ENCODE measurements at places on chromosomes 16 and 17. TPM values are rescaled to one million over a fixed set of nuclear protein-coding genes. Genes with fewer than 3 reads are reported as not detected.

CRHR1 gene
- 0.27 TPM for total RNA-seq

C16orf89 gene
- total RNA-seq: not detected

GUCY2D gene
- not detected for total RNA-seq

GALR2 gene
- total RNA-seq: 0.77 TPM

PRDM7 gene
- total RNA-seq: not detected

EFCAB5 gene
- 0.81 TPM for total RNA-seq

NOD2 gene
- total RNA-seq: not detected

FAM171A2 gene
- 4.1 TPM for total RNA-seq

CDH5 gene
- total RNA-seq: 0.17 TPM

Measured in A549 treated with CpdA at 1 μM for 4 hours (cell line).